Progenitor cell of endocrine pancreas (in vitro differentiated cells): ENCODE measurements at places on chromosomes 4 and X.

GRCh38 chr4:8202108-8203051 lies 3.3 kb downstream of the SH3TC1 start:
- no peak for DNase-seq

DNA sequence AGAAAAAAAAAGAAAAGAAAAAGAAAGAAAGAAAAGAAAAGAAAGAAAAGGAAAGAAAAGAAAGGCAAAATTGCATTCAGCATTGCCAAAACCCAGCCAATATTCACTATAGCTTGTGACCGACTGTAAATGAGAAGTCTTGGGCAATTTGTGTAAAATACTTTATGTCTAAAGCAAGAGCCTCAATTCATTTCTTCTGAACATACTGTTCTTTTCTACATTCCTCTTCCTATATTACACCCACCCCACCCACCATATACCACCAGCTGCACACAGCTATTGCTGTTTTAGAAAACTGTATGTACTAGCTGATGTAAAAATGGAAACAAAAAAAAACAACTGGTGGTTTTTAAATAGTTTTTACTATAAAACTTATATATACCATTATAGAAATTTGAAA lies 156.9 kb upstream of the TTC29 start:
- no peak for DNase-seq

- no peak for DNase-seq
Observed at GRCh38 chr4:75830906-75831305, 71.3 kb downstream of the PPEF2 start.

- no peak for DNase-seq
Observed at GRCh38 chr4:148215202-148215601, 227.0 kb downstream of the NR3C2 start.

DNA sequence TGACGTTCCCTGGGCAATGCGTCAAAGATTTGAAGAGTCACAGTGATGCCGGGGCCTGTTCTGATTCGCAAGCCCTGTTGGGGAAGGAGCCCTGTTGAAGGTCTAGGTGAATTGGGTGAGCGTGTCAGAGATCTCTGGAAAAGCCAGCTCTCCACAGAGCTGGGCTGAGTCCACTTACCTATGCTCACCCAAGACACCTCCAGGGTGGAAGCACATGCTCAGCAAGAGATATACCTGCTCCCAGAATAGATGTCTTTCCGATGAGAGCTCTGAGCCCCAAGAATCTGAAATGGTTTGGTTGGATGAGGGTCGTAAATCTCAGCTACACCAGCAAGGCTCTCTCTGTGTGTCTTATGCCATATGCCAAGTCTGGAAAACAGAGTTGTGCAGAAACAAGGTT lies 1.7 kb downstream of the GABRQ start:
- no peak for DNase-seq

DNA sequence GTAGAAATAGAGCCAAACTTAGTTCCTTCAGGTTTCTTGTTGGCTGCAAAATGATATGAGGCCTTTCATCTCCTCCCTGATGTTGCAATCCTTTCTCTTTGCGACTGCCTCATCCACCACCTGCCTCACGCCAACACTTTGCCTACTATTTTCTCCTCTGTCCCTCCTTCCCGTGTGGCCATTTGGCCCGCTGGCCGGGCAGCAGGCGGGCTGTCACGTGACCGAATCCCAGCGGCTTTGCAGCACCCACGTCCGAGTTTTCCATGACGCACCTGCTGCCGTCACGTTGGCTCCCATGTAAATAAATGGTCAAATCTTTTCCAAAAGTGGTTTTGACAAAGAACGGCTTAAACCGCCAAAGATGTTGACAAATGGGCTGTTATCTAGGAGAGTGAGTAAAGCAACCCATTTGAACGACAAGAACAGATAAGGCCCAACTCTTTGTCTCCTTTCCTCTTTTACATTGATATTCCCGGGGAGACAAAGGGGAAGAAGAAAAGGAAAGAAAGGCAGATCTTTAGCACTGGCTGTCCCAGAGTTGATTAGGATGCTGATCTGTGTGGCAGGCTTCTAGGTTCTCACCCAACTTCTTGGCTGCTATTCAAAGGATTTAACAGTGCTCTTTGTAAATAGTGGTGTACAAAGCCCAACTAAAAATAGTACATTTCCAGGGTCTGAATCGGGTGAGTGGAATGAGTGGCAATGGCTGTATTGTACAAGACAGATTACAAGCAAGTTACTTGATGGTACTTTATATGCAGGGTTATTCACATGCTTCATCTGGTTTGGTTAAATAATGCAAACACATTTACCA lies 174.2 kb upstream of the JADE1 start:
- DNase-seq: peak; percentile 50

GRCh38 chr4:174047363-174047762 lies 236.1 kb downstream of the FBXO8 start:
- no peak for DNase-seq

- no peak for DNase-seq
Observed at GRCh38 chr4:30434656-30435055, 285.5 kb upstream of the PCDH7 start.

DNA sequence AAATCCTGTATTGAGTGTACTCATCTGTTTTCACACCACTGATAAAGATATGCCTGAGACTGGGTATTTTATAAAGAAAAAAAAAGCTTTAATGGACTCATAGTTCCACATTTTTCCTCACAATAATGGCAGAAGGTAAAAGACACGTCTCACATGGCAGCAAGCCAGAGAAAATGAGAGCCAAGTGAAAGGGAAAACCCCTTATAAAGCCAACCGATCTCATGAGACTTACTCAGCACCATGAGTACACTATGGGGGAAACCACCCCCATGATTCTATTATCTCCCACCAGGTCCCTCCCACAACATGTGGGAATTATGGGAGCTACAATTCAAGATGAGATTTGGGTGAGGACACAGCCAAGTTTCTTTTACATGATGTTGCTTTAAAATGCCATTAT lies 171.9 kb downstream of the GALNTL6 start:
- DNase-seq: no peak

GRCh38 chr4:80221161-80221560 lies 23.9 kb downstream of the PRDM8 start:
- DNase-seq: no peak

DNA sequence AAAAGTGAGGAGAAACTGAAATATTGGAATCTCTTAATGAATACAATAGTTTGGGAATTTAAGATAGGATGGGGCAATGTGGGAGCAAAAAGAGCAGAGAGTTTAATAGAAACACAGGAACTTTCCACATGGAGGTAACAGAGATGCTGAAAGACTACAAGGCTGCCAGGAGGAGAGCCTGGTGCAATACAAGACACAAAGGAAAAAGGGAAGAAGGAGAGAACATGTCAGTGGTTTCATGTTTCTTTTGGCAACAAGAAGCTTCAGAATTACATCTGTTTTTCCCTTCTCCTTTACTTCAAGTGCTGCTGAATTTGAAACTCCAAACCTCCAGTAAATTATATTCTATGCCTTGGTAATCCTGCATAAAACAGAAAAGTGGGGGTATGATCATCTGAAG lies 474.3 kb downstream of the FAT4 start:
- no peak for DNase-seq

DNA sequence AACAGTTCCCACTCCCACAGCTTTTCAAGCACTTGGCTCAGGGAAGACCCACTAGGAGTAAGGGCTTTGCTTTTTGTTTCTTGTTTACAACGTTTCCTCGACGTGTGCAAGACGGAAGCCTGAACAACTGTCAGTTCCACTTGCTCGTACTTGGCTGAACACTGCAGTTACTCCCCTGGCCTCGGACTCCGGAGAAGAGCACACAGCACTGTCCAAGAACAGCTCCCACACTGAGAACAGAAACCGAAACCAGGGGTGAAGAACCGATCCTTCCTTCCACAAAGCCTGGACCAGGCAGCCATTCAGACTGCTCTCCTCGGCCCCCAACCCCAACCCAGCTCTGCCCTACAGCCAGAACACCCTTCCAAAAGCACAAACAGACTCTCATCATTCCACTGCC lies 25.5 kb downstream of the IRF2 start:
- DNase-seq: no peak

GRCh38 chr4:136281889-136282288 lies 1250.4 kb downstream of the PCDH18 start:
- DNase-seq: no peak

DNA sequence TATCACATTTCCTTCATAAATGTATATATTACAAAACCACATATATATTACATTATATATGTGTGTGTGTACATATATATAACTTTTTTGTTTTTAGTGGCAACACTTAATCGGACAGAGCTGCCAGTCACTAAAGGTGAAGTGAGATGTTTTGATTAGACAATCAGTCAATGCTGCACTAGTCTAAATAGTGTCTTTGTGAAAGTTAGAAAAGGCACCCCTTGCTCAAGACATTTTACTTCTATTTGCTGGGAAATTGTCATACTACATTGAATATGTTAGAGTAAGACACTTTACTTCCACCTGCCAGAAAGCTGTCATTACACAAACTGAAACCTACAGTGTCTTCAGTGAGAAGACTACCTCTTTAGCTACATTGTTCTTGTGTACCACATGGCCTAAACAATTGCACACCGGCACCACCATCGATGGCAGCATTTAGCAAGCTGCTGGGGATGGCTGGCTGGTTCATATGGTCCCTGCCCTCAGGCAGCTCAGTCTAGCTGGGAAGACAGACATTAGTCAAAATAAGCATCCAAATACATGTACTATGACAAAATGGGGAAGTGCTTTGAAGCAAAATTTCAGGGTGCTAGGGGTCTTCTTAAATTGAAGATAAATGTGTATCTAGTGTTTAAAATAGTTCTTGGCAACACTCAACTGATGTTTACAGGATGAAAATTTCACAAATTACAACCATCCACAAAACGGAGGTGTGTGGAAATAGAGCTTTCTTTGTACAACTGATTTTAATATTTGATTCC lies 148.1 kb upstream of the GATB start:
- DNase-seq: no peak

GRCh38 chr4:8818063-8818881 lies 53.4 kb downstream of the HMX1 start:
- DNase-seq: peak; percentile 6

- DNase-seq: no peak
Observed at GRCh38 chr4:3679071-3679825, 86.9 kb upstream of the ADRA2C start.

DNA sequence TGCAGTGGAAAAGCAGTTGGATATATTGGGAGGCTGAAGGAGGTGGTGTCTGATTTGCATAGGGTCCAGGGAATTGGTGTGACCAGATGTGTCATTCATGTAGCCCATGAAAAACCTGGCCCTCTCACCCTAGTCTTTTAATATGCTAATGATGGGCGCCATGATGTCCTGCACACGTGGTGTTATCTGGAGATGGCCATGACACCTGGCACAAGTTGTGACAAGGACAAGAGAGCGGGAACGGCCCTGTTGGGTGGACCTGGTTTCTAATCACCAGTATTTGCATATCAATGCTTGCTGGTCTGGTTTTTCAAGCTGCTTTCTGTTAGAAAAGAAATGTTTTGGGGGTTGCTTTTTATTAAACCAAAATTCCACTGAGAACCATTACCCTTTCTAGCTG lies 87.4 kb downstream of the ZXDA start:
- no peak for DNase-seq

GRCh38 chr4:171288816-171289432 lies 524.3 kb upstream of the GALNTL6 start:
- no peak for DNase-seq

- DNase-seq: no peak
Observed at GRCh38 chr4:110248831-110249253, 50.4 kb upstream of the ELOVL6 start.

GRCh38 chr4:26503844-26504243 lies 13.6 kb upstream of the CCKAR start:
- no peak for DNase-seq

DNA sequence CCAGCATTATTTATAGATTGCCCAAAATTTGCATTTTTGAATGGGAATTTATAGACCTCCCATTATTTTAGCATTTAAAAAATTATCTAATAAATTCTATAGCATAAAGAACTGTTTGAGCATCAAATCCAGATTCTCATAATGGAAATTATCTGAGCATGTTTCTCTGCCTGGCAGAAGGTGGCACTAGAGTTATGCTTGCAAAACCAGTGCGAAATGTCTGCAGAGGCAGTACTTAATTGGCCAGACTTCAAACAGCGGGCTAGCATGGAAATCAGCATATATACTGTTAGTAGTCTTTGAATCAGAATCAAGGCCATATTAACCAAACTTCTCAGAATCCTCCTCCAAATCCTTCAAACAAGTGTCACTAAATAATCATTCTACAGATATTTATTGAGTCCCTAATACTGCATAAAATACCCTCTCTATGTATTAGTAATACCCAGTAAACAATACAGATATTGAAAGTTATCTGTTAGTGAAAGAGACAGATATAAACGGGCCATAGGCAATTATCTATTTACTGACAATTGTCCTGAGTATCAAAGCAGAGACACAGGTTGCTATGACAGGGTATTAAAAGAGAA lies 78.7 kb upstream of the DCLK2 start:
- no peak for DNase-seq

DNA sequence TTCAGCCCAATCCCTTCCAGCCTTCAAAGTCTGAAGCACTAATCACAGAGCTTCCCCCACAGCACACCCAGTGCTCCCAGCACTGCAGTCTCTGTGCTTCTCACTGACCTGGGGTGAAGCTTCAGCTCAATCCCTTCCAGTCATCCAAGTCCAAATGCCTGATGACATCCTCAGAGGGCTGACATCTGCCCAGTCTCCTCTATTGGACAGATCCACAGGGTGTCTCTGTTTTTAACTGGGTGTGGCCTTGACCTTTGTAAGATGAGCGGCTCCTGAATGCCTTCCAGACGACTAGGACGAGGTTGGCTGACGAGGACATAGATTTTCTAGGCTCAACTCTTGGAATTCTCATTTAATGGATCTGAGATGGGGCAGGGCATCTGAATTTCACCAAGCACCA lies 7.6 kb upstream of the SLC2A9 start:
- DNase-seq: no peak

GRCh38 chr4:127889903-127890302 lies 9.2 kb downstream of the PLK4 start:
- DNase-seq: no peak

DNA sequence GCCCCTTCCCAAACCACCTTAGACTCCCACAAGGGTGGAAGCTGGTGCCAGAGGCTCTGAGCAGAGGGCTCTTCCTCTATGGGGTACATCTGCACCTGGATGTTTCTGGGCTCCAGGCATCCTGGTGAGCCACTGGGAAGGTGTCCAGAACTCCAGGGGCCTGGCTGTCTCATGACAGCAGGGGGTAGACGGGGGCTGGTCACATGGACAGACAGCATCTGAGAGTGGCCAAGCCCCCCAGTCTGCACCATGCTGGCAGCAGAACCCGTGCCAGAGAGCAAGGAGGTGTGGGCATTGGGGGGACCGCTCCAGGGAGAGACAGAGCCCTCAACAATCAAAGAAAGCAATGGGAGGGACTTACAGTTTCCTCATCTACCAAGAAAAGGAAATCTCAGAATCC lies 39.5 kb downstream of the ZFYVE28 start:
- no peak for DNase-seq
